Neural progenitor cell (in vitro differentiated cells): ENCODE measurements at places on chromosomes 6 and 20.
A peak's percentile ranks its signal among the peaks of the same experiment; 100 is the strongest.

GRCh38 chr20:33313686-33314314 lies 30.8 kb downstream of the BPIFB1 start:
- DNase-seq, result no peak

DNA sequence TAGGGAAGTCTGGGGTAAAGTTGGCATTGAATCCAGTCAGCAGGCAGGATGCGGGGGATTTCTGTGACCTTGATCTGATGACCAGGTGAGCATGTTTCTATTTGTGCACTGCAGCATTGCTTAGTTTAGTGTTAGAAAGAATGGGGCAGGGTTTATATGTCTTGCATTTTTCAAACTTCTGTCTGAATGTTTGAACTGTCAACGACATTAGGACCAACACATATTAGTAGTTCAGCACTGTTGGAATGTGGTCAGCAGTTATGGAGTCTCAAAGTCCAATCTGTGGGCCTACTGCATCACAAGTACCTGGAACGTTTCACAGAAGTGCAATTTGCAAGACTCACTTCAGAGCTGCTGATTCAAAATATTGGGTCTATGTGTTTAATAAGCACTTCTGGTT lies 276.6 kb upstream of the BMP2 start:
- no peak for DNase-seq

DNA sequence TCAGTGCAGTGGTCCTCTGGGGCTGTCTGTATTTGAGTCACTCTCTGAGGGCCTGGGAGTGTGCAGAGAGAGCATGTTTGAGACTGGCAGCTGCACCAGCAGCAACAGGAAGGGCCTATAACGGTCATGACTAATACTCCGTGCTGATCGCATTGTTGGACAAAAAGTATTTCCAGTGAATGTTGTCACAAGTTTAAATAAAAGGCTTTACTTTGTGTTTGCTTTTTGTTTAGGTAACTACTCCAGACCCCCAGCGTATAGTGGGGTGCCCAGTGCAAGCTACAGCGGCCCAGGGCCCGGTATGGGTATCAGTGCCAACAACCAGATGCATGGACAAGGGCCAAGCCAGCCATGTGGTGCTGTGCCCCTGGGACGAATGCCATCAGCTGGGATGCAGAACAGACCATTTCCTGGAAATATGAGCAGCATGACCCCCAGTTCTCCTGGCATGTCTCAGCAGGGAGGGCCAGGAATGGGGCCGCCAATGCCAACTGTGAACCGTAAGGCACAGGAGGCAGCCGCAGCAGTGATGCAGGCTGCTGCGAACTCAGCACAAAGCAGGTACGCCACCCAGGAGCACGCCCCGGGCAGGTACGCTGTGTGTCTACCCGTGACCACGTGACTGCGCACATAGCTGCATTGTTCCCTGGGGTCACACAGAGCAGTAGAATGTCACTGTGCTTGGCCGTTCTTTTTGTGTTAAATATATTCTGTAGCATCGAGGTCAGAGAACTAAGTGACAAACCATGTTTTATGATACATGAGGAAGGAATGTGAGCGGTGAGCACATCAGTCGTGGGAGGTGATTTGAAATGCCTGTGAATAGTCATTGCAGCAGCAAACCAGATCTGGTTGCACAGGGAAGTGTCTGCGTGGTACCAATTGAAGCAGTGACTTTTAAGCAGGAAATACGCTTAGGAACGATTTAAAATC lies 174.7 kb downstream of the TMEM242 start:
- DNase-seq, result no peak

DNA sequence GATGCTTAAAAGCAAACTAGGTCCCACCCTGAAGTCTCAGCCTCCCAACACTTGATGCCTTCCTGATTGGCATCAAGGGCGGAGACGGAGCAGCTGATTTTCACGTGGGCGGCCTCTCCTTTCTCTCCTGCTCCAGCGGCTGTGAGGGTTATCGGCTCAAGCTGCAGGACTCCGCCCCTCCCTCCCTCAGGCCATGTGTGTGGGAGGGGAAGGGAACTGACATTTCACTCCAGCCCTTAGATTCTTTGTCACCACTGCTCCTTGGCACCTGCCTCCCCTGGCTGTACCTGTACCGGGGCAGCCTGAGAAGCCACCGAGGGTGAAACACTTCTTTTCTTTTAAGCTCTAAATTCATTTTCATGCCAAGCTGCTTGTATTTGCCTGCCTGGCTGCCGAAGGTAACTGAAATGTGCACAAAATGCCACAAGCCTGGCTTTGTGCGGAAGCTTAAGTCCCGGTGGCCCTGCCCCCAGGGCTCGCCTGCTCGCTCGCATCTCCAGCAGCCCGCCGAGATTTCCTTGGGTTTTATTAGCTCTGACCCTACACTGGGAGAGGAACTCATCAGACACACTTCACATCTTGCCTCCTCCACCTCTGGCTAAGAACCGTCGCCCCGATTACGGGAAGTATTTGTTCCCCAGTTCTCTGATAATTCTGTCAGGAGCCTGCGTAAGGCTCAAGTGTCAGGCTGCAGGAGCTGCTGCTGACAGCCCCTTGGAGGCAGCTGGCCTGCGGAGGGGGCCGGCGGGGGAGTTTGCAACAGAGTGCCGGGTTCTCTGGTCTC lies 9.6 kb upstream of the CPNE5 start:
- peak; percentile 91 for DNase-seq

DNA sequence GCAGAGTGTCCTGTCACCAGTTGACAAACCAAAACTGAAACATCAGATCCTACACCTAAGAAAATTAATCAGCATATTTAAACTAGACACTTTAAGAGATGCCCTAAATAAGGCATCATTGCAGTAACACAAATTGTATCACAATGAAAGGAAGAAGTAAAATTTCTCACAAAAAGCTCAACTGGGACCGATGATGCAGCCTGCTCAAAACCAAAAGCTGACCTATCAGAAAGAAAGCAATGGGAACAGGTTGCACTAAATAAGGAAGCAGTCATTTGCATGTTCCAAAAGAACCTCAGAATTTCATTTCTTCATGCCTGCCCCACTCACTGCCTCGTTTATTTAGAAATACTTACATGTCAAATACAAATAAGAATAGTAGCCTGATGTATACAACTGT lies 12.1 kb downstream of the HIVEP2 start:
- no peak for DNase-seq
